ENCODE measurements at places on chromosomes 4 and X.

- no peak for DNase-seq
These were observed 4.8 kb downstream of the MND1 start for GRCh38 chr4:153349206-153349805.

- no peak for DNase-seq
These were observed 253.7 kb downstream of the NAP1L3 start for GRCh38 chrX:93419642-93420041.

- no peak for DNase-seq
These were observed 201.6 kb downstream of the CPE start for GRCh38 chr4:165580351-165580905.

DNA sequence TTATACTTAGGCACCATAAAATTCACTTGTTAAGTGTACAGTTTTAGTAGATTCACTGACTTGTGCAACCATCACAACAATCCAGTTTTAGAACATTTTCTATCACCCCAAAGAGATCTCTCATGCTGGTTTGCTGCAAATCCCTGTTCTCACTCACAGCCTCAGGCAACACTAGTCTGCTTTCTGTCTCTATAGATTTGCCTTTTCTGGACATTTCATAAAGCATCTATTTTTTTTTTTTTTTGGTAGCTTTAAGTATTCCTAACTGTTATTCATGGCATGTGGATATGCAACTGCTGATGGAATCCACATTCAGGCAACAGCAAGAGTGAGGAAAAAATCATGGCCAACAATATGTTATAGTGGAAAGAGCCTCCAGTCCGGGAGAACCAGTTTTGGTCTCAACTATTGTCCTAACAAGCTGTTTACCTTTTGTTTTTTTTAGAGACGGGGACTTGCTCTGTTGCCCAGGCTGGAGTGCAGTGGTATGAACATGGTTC lies 27.0 kb upstream of the TMEM150C start:
- DNase-seq, result no peak

DNA sequence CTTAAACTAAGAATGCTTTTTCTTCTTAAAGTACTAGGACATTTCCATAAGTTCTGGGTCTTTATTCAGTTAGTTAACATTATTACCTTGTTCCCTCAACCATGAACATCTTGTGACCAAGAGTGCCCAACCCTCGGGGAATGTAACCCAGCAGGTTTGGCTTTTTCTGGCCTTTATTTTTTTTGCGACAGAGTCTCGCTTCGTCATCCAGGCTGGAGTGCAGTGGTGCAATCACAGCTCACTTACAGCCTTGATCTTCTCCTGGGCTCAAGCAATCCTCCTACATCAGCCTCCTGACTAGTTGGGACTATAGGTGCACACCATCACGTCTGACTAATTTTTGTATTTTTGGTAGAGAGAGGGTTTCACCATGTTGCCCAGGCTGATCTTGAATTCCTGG lies 65.1 kb downstream of the USP11 start:
- no peak for DNase-seq

DNA sequence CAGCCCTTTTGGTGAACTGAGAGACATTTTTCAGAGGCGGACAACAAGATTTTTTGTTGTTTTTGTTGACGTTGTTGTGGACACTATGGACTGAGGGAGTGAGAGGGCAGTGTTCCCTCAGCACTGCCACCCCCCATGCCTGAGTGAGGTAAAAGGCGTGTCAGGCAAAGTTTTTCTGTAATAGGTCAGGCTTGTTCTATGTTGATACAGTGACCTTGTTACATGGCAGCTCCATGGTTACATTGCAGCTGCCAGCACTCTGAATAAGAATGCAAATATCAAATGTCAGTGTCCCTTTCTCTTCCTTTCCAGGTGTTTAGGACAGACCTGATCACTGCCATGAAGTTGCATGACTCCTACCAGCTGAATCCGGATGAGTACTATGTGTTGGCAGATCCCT lies 36.6 kb downstream of the JADE1 start:
- no peak for DNase-seq

- DNase-seq, result no peak
These were observed 13.2 kb downstream of the HS3ST1 start for GRCh38 chr4:11415409-11416070.

DNA sequence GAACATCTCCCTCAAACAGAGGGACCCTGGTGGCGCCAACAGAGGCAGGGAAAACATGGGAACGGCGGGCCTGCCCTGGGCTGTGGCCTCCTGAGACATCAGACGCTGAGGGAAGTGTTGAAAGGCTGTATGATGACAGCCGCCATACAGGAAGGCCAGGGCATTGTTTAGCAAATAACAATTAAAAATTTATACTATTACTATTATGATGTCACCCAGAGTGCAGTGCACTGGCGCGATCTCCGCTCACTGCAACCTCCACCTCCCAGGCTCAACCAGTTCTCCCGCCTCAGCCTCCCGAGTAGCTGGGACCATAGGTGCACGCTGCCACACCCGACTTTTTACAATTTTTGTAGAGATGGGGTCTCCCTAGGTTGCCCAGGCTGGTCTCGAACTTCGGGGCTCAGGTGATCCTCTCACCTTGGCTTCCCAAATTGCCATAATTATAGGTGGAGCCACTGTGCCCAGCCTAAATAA lies 54.6 kb downstream of the CPZ start:
- DNase-seq, result no peak

GRCh38 chrX:3468031-3468430 lies 121.6 kb upstream of the MXRA5 start:
- DNase-seq, result no peak

GRCh38 chr4:182825786-182826185 lies 91.4 kb downstream of the DCTD start:
- DNase-seq, result no peak

DNA sequence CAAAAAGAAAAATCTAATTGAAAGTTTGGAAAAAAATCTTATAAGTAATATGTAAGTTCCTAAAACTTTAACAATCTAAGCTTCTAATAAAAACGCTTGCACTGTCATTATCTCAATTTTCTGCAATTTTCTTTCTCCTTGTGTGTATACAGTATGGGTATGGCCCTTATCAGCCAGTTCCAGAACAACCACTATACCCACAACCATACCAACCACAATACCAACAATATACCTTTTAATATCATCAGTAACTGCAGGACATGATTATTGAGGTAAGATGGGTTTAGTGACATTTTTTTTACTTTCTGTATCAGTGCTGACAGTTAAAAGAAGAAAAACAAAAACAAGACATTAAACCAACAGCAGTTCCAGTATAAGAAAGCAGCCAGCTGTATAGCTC lies 4.9 kb downstream of the STATH start:
- DNase-seq, result no peak

GRCh38 chrX:9466736-9467135 lies 1.9 kb downstream of the TBL1X start:
- DNase-seq, result no peak

DNA sequence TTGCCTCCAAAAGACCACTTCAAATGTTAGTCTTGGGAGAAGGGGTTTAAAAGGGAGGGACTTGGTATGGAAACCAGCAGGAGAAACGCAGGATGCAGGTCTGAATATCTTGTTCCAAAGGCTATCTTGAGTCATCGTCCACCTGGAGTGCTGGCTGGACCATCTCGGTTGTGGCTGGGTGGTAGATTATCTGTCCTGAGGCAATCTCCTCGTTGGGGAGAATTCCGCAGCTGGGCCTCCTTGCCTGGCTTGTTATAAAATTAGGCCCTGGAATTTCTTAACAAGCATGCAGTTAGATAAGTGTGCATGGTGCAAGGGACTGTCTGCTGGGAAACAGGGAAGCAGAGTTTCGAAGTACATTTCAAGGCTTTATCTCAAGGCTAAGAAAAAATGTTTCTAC lies 2045.7 kb upstream of the TENM3 start:
- DNase-seq, result no peak

- DNase-seq, result no peak
These were observed 8.1 kb downstream of the NEK1 start for GRCh38 chr4:169604131-169604900.

All from stimulated activated CD4-positive, alpha-beta T cell treated with anti-CD3 and anti-CD28 coated beads, Interleukin-4, amount 100 ng/mL, for 48 hours (primary cell).